ENCODE measurements at places on chromosomes 5 and 9. TPM values are rescaled to one million over a fixed set of nuclear protein-coding genes. Genes with fewer than 3 reads are reported as not detected.

DNA sequence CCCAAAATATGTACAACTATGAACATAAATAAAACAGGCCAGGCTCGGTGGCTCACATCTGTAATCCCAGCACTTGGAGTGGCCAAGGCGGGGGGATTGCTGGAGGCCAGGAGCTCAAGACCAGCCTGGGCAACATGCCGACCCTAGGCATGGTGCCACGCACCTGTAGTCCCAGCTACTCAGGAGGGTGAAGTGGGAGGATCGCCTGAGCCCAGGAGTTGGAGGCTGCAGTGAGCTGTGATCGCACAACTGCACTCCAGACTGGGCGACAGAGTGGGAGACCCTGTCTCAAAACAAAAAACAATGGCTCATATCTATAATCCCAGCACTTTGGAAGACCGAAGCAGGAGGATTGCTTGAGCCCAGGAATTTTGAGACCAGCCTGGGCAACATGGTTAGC, 1.5 kb downstream of the HAUS6 start:
- DNase-seq, result no peak

DNA sequence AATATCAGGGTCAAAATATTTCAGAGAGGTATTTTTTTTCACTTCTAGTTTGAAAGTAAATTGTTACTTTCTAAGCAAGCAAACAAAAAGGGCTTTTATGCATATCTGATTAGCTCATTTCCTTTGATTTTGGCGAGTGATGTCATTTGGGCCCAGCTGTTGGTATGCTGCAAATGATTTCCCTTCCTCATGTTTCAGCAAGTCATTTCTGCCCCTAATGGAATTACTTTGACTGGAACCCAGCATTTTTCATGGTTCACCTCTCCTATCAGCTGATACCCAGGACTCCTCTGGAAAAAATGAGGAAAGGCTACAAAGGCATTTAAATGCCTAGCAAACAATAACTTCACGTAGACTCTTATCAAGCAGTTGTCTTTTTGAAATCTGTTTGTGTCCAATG, 500.6 kb downstream of the EBF1 start:
- no peak for DNase-seq

DNA sequence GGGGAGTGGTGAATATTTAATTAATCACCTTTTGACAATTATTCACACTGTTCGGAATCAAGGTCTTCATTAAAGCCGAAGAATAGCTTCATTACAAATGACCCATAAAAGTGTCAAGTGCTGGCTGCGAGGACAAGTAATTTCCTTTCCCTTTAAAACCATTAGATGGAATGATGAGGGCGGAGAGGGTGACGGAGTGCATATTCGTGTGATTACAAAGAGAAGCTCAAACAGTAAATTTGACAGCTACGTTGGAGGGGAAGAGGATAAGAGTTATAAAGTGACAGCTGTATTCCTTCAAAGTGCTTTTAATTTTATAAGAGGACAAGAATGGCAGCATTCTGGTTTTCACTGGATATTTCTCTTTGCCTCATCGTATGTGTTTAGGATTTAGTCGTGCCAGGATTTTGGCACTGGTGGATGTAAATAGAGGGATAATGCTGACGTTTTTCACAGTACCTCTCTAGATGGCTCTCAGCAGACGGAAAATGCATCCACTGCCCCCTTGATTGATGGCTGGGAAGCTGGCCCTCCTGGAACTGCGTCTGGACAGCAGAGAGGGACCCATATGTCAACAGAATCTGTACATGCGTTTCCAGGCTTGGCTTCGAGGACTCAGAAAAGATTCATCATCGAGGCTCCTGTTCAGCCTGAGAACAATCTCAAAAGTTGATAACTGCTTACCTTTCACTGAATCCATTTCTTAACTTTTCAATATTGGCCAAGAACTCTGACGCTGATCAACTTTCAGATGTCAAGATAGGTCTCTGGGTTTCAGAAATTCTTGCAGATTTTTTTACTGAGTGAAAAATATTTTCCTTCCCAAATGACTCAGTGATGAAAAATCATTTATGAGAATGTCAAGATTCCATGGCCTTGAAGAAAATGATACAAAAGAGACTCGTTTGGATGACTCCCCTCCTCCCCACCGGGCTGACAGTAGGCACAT, 50.4 kb upstream of the IRX2 start:
- DNase-seq, result no peak

GRCh38 chr5:158988987-158989730, 110.6 kb downstream of the EBF1 start:
- DNase-seq, result no peak

ANXA2R gene
- 3.8 TPM for total RNA-seq

LOX gene
- total RNA-seq, result not detected

- no peak for DNase-seq
Observed at GRCh38 chr9:82797534-82797933, 265.4 kb downstream of the RASEF start.

GRCh38 chr9:106868565-106868964, 5.6 kb downstream of the ZNF462 start:
- no peak for DNase-seq

DNA sequence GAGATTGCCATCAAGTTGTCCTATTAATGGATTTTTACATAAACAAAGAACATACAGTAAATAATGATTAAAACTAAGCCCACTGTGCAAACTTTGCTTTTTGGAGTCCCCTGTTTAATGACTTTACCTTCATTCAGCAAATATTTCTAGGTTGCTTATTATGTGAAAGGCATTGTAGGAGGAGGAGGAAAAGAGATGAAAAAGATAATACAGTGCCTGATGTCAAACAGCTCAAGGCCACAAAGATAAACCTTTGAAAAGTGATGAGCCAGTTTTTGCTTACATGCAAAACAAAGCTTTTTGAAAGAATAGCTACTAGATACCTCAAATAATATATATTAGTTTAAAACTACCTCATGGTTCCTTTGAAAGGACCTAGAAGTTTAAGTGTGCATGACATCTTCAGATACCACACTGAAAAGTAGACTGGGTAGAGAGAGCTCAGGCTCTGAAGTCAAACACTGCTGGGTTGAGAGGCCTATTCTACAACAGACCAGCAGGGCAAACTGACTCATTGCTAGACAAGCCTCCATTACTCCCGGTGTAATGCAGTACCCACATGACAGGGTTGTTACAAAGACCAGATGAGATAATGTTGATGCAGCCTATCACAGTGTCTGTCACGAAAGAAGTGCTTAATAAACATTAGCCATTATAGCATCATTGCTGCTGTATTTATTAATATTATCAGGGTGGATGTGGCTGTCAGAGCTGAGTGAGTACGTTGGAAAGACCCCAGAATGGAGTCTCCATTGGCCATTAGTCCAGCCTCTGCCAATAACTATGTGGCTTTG, 11.8 kb downstream of the DEPDC1B start:
- DNase-seq, result no peak

DNA sequence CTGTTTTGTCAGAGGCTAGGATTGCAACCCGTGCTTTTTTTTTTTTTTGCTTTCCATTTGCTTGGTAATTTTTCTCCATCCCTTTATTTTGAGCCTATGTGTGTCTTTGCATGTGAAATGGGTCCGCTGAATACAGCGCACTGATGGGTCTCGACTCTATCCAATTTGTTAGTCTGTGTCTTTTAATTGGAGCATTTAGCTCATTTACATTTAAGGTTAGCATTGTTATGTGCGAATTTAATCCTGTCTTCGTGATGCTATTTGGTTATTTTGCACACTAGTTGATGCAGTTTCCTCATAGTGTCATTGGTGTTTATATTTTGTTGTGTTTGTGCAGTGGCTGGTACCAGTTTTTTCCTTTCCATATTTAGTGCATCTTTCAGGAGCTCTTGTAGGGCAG, 36.2 kb upstream of the TAF11L2 start:
- no peak for DNase-seq

DNA sequence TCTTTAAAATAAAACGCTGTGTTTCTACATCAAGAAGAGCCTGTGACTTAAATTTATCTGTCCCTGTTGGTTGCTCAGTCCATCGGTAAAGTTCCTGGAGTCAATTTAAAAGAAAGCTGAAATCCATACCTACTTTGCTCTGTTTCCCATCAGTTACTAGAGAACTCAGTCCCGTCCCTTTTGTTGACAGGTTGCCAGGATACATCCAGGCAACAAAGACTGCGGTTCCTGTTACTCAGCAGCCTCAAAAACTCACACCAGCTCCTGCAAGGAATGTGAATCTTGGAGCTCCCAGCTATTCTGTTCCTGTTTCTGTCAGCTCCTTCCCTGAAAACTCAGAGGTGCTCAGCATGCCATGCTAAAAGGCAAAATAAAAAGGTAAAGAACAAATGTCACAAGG, at the start of gene ZNF474:
TSS of gene ZNF474 (plus strand) at position 241 of the 400 bp plus-strand sequence. CDS start 22,445 bp downstream, outside the sequence.
- DNase-seq, result no peak

DNA sequence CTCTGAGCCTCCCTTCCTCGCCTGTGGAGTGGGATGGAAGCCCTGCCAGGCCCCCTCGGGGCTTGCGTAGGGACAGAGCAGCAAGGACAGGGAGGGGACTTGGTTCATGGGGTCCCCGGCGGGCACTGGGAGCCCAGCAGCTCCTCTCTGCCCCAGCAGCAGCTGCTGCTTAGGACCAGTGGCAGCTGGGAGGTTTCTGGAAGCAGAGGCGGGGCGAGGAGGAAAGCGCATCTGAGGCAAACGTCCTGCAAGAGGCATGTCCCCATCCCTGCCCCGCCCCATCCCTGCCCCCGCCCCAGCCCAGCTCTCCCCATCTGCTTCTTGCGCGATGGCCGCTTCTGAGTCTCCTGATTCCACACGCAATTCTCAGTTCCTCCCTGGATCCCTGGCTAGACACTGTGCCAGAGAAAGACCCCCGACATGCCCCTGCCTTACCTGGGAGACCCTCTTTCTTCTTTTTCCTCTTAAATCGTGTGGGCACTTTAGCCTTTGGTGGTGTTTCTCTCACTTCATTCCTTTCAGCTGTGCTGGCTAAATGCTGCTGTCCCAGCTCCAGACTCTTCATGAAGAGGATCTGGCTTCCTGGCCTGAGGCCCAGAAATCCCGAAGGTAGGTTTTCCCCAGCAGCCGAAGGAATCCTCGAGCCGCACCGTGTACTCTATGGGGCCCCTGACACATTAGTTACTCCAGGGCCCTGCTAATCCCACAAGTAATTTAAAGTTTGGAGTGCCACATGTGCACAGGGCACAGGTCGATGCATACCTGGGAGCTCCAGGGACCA, 4.4 kb upstream of the OR2S2 start:
- no peak for DNase-seq

ADAMTS13 gene
- total RNA-seq, result 2.6 TPM

SPINK13 gene
- not detected for total RNA-seq

GRCh38 chr5:133485468-133485867, 126.9 kb downstream of the FSTL4 start:
- DNase-seq, result no peak

CAMSAP1 gene
- total RNA-seq, result 46.0 TPM

Data from activated CD4-positive, alpha-beta memory T cell treated with anti-CD3 and anti-CD28 coated beads for 36 hours (primary cell).